Kidney tubule cell (primary cell): ENCODE measurements at places on chromosomes 16 and 17.

GRCh38 chr16:63038397-63039106, 1002.3 kb upstream of the CDH8 start:
- no peak for DNase-seq

- DNase-seq: peak; percentile 54
Measured at GRCh38 chr16:55542459-55543082, 23.9 kb upstream of the CAPNS2 start.

DNA sequence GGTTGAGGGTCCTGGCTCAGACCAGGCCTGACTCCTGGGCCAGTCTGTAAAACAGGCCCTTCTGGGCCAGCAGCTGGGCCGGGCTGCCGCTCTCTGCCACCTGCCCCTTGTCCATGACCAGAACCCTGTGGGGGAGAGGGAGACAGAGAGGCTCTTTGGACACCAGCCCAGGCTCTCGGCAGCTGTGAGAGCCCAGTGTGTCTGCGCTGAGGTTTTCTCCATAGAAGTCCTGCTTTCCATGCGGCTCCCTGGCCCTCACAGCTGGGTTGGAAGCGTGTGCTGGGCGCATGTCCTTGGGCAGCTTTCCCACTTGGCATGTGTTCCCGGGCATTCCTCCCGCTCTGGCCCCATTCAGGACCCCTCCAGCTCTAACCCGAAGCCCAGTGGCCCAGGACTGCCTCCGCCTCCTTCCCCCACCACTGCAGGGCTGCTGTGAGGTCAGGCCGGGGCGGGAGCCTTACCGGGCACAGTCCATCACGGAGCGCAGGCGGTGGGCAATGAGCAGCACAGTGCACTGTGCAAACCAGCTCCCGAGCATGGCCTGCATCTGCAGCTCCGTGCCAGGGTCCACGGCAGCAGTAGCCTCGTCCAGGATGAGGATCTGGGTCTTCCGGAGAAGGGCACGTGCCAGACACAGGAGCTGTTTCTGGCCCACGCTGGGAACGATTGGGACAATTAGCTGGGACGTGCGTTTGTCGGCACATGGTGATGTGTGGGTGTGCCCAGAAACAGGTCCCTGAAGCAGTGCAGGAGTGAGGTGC, 73.0 kb downstream of the ABCC6 start:
- no peak for DNase-seq

DNA sequence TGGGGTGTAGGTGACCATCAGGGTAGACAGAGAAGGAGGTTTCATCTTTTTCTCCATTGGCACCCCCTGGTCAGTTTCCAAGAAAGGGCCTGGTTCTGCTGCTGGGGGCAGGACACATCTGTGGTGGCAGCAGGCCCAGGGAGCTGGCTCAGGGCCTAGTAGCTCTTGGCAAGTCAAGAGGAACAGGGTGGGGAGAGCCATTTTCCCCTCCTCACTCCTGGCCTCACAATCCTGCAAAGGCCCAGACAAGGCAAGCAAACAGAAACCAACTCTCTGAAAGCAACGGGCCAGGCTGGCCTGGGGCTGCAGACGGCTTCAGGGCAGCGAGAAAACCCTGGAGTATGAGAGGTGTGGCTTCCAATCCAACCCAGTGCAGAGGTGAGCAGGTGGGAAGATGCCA, 192.9 kb upstream of the DYNLRB2 start:
- DNase-seq: no peak

GRCh38 chr16:54482892-54483574, 196.4 kb upstream of the IRX3 start:
- no peak for DNase-seq

- no peak for DNase-seq
Measured at GRCh38 chr16:4060009-4060408, 56.2 kb downstream of the ADCY9 start.

DNA sequence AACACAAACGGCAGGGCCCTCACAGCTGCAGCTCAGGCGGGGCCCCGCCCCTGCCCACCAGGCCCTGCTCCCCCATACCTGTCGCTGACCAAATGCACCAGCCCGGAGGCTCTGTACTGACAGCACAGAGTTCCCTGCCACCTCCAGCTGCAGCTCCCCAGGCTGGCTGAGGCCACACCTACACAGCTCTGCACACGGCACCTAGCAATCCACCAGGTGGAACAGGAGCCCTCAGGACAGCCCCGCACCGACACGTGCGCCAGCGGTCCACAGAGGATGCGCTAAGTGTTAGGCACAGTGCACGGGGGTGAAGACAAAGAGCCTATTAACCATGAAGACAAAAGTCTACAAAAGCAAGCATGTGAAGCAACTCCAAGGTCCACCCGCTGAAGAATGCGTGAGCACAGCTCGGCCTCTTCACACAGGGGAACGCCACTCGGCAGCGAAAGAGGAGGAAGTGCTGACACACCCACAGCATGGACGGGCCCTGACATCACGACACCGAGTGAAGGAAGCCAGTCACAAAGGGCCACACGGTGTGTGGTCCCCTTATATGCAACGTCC, 5.4 kb downstream of the ZCCHC14 start:
- DNase-seq: peak; percentile 88

DNA sequence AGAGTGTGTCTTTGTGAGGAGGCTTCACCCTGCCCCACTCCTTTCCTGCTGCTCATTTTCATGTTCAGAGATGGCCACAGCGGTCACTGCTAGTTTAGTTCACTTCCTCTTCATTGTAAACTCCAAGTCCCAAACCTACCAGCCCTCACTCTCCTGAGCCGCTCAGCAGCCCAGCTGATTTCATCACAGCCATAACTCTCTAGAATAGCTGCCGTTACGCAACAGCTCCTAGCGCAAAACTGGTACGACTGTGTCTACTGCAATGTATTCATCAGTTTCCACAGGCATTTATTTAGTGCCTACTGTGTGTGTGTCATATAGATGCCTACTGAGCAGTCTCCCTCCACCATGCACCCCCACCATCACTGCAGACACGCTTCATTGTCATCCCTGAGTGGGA, 233.5 kb upstream of the RPL38 start:
- DNase-seq: no peak

- DNase-seq: no peak
Measured at GRCh38 chr17:60155815-60156214, 6.0 kb downstream of the CA4 start.

DNA sequence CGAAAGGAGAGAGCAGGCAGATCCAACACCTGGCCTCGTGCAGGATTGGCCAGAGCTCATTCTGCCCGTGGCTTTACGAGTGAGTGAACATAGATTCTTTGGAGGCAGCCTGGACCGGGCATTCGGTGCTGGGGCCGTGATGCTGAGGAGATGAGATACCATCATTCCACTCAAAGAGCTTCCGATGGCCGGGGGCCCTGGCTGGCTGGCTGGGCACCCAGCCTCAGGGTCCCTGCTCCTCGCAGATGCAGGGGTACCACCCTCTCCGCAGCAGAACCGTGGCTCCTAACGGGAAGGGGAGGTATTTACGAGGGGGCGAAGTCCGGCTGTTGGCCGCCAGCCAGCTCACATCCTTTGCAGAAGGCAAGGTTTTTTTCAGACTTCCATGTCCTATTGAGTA, 66.1 kb upstream of the FOXF1 start:
- DNase-seq: no peak

- DNase-seq: no peak
Measured at GRCh38 chr17:15265131-15265530, at the start of gene PMP22. PMP22 (minus strand) TSS chr17:15265326; CDS start chr17:15260727, 4,599 bp downstream.

DNA sequence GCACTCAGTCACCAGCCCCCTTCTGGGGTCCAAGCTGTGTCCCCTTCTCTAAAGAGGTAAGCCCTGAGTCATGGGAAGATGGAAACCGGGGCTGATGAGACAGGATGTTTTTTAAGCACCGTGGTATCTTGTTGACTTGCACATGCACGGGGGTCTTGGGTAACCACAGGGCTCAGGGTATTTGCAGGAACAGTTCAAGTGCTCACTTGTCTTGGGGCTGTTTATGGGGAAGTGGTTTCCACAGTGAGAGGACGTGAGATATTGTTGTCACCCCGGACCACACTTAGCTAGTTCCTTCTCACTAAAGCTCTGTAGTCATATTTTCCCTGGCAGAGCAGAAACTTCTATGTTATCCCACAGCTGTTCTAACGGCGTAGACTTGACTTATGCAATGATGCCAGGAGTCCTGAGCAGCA, 7.7 kb downstream of the CCL3L1 start:
- DNase-seq: no peak

DNA sequence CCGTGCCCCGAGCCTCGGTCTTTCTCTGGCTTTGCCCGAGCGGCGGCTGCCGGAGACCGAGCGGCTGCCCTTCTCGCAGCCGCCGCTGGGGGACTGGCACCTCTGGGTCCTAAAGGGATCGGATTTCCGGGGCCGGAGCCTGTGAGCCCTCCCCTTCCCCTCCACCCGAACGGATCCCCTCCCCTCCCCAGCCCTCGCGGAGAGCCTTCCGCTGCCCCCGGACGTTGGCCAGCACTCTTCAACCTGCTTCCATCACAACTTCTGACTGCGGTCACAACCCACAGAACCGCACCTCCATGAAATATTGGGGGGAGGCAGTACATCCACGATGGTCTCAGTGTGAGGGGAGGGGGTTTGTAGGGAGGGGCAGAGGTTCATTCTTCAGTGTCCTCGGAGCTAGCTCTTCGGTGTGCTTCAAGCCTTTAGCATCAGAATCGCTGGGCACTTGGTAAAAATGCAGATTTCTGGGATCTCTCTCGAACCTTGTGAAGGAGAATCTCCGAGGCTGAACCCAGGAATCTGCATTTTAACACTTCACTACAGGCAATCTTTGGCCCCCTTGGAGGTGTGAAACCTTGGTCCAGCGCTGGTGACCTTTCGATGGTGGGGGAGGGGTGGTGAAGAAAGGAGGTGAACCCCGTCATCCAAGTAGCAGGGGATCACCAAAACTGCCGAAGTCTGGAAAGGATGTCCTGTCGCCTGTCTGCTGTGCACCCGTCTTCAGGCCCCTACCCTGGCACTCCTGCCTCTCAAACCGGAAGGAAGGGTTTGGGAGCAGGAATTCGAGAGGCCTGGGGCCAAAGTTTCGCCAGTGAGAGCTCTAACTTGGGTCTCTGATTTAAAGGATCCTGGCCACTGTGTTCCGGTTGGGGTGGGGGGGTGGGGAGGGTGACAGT, 812 bp upstream of the PPP1R9B start:
- peak; percentile 93 for DNase-seq

- DNase-seq: no peak
Measured at GRCh38 chr17:77326076-77326591, 185.4 kb downstream of the SEC14L1 start.

GRCh38 chr16:82134846-82135245, 35.2 kb downstream of the MPHOSPH6 start:
- DNase-seq: no peak

GRCh38 chr16:46629331-46630219, 8.4 kb upstream of the SHCBP1 start:
- peak; percentile 39 for DNase-seq

- DNase-seq: peak; percentile 45
Measured at GRCh38 chr17:31560616-31561235, 169.3 kb downstream of the RAB11FIP4 start.

DNA sequence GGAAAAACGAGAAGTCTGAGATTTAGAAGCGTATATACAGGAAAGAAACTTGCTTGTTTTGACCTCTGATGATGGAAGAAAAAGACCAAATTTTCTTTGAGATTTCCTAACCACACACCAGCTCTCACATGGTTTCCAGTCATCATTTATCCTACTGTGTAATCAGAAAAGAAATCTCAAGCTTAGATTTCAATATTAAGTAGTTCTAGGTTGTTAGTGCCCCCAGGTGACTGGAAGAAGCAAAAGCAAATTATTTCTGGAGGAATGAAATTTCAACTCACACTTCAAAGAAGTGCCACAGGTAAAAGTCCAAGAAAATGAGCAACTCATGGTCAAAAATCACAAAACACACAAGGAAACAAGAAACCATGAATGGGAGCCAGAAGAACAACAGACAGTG, 51.8 kb upstream of the KDM6B start:
- DNase-seq: peak; percentile 22

GRCh38 chr16:73308771-73309170, 260.8 kb upstream of the ZFHX3 start:
- no peak for DNase-seq

GRCh38 chr16:77603656-77604055, 118.7 kb upstream of the NUDT7 start:
- DNase-seq: no peak

GRCh38 chr16:30655815-30656347, 2.4 kb upstream of the FBRS start:
- no peak for DNase-seq

- DNase-seq: no peak
Measured at GRCh38 chr16:65309354-65309753, 187.5 kb upstream of the CDH11 start.

DNA sequence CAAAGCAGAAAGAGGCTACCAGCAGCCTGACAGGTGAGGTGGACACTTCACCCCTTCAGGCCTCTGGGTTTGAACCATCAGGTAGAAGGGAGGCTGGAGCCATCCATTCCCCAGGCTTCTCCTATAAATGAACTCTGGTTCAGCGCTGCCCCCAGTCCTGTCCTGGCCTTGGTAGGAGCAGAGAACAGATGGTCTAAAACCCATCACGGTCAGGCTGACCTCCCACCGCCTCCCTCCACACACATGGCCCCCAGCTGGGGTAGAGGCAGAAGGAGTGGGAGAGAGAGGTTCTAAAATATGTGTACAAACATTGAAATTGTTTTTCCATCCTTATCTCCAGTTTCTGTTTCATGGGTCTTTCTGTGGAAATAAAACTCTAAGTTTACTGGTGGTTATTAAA, 59.7 kb upstream of the DNAJA2 start:
- no peak for DNase-seq

GRCh38 chr17:30586818-30587595, 109.8 kb downstream of the GOSR1 start:
- peak; percentile 88 for DNase-seq

DNA sequence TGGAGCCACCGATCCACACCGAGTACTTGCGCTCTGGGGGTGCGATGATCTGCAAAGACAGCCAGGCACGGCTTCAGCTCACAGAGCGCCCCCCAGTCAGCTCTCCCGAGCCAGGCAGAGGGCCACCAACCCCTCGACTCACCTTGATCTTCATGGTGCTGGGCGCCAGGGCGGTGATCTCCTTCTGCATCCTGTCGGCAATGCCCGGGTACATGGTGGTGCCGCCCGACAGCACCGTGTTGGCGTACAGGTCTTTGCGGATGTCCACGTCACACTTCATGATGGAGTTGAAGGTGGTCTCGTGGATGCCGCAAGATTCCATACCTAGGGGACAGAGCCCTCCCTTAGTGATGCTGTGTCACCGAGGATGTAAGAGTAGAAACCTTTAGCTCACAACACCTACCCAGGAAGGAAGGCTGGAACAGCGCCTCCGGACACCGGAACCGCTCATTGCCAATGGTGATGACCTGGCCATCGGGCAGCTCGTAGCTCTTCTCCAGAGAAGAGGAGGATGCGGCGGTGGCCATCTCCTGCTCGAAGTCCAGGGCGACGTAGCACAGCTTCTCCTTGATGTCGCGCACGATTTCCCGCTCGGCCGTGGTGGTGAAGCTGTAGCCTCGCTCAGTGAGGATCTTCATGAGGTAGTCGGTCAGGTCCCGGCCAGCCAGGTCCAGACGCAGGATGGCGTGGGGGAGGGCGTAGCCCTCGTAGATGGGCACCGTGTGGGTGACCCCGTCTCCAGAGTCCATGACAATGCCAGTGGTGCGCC, 1.6 kb downstream of the ACTG1 start:
- DNase-seq: peak; percentile 59
